ENCODE measurements at places on chromosomes 12 and 14.
A peak's percentile ranks its signal among the peaks of the same experiment; 100 is the strongest.

GRCh38 chr14:99138999-99139865 lies 132.8 kb downstream of the BCL11B start:
- no peak for DNase-seq

DNA sequence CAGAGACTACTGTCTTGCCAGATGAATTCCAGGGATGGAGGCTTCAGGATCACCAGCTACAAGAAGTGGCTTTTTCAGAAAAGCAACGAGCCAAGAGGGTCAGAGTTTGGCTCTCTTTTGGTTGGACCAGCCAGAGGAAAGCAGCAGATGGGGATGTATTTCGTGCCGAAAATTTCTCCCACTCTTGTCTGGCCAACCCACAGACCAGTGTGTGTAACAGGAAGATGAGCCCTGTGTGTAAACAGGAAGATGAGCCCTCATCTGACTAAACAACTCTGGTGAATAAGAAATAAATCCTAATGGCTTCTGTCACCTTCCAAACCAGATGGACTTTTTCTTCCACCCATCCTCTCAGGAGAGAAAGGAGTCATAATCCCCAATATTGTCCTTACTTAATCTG lies 13.1 kb downstream of the GPR68 start:
- no peak for DNase-seq

GRCh38 chr12:112950701-112951100 lies 12.4 kb downstream of the OAS3 start:
- no peak for DNase-seq

GRCh38 chr14:68711561-68712309 lies 81.1 kb downstream of the ZFP36L1 start:
- peak; percentile 78 for DNase-seq

DNA sequence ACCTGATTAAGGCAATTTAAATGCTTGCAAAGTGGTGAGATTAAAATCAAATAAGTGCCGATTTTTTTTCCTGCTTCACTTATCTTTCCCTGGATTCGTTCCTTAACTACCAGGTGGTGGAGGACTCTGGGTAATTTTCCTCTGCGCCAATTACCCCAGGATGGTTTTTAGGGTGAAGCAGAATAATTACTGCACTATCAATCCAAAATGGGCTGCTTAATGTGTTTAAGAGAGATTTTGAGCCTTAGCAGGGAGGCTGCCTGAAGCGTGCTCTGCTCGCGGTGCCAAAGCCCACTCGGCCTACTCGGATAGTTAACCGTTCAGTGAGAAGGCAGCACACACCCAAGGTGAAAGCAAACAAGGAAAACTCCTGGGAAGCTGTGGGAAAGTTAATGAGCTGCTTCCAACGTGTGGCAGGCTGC lies 274.9 kb upstream of the LMO3 start:
- peak; percentile 66 for DNase-seq

DNA sequence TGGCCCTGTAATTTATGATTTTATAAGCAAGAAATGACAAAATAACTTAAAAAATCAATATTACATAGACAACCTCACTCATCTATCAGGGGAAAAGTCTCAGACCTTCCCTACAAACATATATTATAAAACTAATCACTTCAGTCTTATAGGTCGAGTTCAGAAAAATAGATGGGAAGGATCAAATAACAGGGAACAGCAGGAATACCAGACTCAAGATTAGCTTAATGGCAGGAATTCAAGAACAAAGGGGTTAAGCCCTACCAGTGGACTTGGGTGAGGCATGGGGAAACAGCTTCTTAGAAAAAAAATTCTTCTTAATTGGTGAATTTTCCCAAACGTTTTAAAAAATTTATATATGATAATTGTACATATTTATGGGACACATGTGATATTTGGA lies 51.6 kb upstream of the CRY1 start:
- no peak for DNase-seq

DNA sequence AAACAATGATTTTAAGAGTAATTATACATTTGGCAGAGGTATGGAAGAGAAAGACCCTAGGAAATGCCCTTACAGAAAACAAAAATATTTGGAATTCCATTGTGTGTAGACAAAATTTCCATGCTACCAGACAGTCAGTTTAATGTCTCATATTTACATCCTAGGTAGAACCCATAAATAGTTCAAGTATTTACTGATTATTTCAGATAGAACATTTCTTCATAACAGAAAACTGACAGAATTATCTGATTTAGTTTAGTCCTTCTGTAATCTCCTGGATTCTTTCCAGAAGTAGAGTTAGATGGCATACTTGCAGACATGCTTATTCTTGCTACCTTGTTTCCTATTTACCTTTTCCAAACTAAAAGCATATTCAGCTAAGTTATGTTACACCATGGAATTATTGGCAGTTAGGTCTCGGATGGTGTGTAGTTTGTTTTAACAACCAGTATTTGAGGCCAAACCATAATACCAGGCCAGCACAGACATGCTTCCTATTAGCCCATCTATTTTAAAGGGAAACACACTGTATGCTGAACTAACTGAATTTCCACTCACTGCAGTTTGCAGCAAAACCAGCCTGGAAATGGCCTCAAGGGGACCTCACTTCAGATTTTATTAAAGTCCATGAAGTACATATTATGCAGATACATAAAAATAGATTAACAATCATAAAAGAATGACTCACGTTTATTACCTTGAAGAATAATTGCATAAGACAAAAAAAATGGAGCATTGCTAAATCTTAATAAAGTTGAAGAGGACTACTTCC lies 126.6 kb upstream of the LRIG3 start:
- DNase-seq, result no peak

DNA sequence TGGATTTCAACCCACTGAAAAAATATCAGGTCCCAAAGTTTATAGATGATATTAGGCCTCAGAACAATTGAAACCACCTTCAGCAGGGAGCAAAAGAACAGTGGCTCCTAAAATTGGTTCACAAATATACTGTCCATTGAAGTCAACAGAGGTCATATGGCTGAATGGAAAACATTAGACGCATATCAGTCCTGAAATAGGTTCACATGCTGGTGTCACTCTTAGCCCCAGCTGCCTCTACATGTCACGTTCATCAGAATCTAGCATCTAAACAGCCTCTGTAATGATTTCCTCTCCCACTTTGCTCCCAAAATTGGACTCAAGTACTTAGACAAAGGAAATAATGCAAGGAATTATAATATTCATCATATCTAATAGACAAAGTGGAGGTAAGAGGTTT lies 8.7 kb downstream of the FLRT2 start:
- no peak for DNase-seq

- DNase-seq, result no peak
These were observed 112.1 kb downstream of the ADGRD1 start for GRCh38 chr12:131065801-131066200.
